NCI-H1436 treated with DMSO at 0.1 percent for 48 hours (cell line): ENCODE measurements at places on chromosomes 3 and 15.
A peak's percentile ranks its signal among the peaks of the same experiment; 100 is the strongest.

DNA sequence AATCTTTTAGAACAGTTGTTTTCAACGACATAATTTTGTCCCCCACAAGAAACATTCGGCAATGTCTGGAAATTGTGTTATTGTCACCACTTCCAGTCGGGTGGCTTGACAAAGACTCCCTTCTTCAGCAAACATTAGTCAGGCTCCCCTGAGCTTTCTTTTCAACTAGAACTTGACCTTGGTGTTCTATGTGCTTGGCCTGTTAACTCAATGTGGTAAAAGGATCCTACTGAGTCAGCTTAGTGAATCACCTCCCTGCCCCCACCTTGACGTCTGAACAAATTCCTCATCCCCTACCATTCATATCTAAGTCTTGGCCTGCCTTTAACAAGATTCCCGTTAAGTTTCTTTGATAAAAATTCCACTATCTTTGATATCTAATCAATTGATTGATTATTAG lies 465.0 kb upstream of the ROBO1 start:
- DNase-seq: no peak

DNA sequence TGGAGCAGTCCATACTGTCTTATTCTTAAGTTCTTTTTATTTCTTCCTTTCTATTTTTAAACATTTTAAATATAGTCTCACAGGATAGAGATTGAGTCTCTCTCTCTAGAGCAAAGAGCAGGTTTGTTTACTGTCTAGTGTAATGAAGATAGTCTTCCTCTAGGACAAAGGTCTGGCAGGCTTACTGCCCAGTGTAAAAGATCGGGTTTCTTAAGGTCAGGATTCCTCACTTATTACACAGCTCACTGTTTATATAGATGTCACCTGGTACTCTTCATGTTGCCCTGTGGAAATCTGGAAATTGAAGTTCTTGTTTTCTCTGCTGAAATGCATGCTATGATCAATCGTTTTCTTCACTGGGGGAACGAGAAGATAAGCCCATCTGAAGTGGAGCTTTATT lies 76.0 kb downstream of the ZBBX start:
- DNase-seq: no peak

GRCh38 chr3:117059067-117059955 lies 349.7 kb downstream of the TUSC7 start:
- DNase-seq: peak; percentile 68

GRCh38 chr15:42621996-42622925 lies 46.9 kb downstream of the STARD9 start:
- DNase-seq: no peak

DNA sequence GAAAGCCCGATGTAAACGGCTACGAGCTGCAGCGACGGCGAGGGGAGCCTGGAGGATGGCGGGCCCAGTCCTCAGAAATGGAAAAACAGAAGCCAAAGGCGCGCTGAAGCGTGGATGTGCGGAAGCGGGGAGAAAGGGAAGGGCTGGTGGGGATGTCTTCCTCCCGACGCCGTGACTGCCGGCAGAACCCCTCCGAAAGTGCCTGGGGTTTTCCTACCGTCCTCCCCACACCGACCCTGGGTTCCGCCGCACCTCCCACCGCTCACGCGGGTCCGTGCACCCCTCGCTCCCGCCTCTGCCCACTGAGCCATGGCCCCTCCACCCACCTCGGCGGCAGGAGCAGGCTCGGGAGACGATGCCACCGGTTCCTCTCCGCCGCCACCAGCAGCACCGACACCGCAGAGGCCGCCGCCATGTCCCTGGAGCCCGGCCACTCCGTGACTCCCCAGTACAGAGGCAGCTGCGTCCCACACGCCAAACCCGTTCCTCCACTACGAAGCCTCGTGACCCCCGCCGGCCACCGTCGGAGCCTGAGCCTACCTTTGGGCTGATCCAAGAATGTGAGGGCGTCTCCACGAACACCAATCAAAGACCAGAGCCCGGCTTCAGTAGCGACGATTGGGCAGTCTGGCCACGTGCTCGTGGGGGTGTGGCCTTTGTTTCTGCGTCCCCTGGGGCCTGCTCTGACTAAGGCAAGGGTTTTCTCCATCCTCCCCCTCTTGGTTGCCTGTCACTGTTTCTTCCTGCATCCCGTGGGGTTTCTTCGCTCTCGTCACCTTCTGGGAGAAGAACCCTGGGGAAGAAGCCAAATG lies at the start of gene MCCC1:
Gene MCCC1 (minus strand): TSS at position 471 of the 812 bp plus-strand sequence. CDS start 56 bp downstream, at position 415.
- no peak for DNase-seq

GRCh38 chr3:85576697-85577200 lies 618.0 kb downstream of the CADM2 start:
- no peak for DNase-seq

GRCh38 chr3:176953106-176954060 lies 243.9 kb downstream of the TBL1XR1 start:
- no peak for DNase-seq

DNA sequence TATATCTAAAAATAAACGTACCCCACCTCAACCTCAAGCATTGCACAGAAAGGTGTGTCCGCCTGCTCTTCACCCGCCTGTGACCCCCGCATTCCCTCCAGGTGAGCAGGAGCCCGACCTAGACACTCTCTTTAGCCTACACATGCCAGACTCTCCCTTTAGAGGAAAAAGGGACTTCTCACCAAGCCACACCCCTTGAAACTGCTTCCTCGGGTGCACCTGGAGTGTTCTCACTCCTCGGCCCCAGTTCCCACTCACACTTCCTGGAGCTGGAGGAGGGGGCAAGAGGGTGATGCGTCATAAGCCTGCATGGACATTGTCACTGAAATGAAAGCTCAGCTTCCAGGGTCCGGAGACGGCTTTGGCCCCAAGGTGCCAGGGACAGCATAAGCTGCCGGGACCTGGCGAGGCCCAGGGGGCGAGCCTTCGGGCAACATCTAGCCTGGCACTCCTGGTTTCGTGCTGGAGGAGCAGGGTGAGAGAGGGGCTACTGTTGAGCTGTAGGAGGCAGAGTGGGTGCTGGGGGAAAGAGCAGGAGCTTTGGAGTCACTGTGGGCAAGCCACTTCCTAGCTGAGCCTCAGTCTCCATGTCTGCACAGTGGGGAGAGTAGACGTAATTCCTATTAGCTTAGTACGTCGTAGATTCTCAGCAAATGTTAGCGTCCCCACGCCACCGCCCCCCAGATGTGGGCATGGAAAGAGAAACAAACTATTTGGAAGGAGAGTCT lies 9.8 kb upstream of the MUC4 start:
- DNase-seq: no peak
